ENCODE measurements at places on chromosomes 6 and 20.

DNA sequence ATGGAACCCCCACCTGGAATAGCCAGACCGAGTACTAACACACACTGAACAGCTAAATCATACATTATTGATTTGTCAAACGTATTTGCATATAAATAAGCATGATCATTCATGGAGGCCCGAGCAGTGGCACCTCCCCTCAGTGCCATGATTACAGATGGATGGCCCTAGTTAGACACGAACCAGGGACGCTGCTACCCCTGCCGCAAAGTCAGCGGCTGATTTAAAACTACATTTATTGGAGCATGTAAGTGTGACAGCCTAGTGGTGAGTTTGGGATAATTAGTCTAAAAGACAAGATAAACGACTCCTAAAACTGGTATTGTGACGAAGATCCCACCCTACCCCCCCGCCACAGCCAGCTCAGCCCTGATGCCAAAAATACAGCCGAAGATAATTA is 159.1 kb upstream of the MAFB start:
- DNase-seq: no peak

DNA sequence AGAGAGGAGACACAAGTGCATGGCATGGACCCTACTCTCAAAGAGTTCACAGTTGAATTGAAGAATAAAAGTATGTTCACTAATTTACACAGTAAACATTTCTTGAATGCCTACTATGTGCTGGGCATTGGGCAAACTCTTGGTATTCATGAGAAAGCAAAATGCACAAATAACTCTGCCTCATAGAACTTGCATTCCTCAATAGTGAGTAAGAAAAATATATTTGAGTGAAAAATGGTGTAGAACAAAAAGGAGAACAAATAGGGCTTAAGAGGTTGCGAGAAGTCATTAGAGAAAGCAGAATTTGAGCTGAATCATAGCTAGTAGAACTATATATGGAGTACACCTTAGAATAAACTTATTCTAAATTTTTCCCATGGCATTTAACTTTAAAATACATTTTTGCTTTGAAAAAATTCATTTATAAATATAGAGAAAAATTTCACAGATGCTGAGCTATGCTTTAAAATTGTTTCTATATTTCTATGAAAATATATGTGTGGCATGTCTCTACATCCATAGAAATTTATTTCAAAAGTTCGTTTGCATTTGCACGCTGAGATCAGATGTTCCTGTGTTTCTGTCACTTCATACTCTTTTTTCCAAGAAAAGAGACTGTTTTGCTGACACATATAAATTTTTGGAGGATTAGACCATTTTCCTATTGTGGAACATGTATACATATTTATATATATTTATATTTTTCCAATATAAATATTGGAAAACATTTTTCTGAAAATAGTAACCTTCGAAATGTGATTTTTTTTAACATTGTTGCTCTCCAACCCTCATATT is 236.1 kb downstream of the KCNQ5 start:
- DNase-seq: no peak

GRCh38 chr6:33632558-33633039 is 11.5 kb downstream of the ITPR3 start:
- DNase-seq: peak; percentile 47

DNA sequence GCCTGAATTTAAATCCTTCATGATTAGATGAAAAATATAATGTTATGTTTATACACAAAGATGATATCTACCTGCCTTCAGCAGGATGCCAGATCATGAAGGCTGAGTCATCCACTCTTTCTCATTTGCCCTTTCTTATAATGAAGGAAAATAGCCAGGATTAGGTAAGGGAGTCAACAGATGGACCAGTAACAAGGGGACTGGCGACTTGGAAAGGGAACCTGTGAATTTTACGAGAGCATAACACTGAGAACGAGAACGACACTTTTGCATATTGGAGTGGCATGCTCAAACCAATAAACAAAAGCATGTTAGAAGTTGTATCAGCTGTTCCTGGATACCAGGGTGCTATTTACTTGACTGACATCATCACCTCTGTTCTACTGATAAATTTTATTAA is 154.0 kb downstream of the LAMP5 start:
- no peak for DNase-seq

DNA sequence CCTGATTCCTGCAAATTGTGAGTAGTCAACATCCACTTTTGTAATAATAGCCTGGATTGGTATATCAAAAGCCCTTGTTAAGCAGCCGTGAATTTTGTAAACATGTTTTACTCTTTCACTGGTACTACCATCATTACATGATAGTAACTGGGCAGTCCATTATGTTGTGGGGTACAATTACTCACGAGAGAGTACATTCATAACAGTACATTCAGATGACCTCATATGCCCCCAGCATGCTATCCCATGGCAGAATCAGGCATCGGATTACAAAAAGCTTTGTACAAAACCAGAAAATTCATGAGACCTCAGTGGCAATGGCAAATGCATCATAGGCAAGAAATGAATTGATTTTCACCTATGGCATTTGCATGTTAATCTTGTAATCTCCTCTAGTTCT is 166.2 kb downstream of the EPM2A start:
- DNase-seq: no peak

DNA sequence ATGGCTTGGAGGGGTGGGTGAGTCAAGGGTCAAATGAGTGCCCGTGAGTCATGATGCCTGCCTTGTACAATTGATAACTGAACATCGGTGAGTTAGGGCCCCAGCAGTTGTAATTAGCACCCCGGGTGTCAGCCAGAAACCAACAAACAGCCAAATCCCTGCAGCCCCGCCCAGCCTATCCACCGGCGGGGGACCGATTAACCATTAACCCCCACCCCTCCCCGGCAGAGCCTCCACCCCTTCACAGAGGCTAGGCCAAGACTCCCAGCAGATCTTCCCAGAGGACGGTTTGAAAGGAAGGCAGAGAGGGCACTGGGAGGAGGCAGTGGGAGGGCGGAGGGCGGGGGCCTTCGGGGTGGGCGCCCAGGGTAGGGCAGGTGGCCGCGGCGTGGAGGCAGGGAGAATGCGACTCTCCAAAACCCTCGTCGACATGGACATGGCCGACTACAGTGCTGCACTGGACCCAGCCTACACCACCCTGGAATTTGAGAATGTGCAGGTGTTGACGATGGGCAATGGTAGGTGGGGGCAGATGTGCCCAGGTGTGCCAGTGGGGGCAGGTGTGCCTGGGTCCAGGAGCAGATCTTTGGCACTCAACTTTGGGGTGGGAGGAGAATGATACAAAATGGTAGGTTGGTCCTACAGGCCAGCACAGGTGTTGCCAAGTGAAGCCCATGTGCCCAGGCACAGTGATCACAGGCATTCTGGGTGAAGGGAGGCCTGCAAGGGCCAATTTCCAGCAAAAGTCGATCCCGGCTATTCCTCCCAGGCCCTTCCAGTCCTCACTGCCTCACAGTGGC is 45.7 kb downstream of the HNF4A start:
- DNase-seq: no peak

DNA sequence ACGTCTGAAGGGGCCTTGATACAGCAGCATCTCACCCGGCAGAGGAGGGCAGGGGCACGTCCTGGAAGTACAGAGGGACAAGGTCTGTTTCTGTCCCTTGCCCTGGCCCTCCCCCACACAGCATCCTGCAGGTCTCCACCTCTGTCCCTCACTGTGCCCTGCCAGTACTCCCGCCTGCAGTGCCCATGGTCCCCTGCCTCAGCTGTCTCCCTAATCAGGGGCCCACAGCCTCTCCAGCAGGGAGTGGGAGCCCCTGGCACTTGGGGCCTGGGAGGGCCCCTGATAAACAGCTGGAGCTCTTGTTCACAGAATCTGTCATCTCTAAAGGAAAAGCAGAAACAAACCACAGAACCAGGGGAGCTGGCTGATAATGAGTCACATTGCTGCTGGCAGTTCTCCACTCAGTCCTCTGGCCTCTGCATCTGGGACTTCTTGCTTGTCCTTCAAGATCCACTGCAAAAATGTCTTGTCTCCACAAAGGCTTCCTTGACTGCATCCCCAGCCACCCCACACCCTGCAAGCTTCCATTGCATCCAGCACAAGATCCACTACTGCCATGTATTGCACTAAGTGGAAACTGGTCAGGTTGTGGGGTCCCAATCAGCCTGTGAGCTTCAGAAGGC is 33.2 kb upstream of the TAF8 start:
- no peak for DNase-seq

DNA sequence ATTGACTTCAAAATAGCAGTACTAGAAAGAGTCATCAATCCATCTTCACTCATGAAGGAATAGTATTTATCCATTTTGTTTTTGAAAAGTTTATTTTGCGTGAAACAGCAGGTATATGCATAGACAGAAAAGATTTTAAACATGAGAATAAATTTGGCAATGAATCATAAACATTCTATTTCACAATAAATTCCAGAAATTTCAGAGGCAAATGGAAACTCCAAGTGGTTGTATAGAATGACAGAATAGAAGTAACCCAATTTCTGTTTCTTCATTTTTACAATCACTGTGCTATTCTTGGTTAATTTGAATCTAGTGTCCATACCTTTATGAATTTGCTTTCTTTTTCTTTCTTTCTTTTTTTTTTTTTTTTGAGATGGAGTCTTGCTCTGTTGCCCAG is 173.0 kb upstream of the ECI2 start:
- no peak for DNase-seq

DNA sequence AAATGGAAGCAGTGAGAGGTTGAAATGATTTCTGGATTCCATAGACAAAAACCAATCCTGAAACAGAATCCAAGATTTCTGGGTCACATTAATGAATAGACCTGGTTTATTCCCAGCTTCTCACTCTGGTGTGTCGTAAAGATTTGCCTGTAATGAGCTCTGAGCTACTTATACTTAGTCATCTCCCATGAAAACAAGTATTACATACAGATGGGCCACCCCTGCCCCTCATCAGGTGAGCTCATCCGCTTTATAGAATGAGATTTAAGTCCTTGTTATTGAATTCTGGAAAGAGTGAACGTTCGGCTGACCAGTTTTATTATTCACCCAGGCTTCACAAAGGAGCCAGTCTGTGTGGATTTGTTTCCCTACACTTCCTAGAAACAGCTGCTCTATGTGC is 47.1 kb upstream of the TMEM181 start:
- no peak for DNase-seq

DNA sequence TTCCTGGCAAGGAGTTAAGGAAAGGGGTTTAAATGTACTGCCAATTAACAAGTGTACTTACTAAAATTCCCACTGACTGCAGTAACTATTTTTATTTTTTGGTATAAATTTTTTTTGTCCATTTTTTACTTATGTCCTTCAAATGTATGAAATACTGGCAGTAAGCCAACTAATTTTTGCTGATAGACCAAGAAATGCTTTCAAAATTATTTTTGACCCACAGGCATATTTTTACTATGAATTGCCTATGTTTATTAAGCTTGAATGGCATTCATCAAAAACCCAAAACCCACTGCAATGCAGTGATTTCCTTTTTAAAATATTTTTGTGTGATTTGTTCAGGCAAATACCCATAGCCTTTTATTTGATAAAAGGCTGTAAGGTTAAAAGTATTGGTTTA is 560.1 kb downstream of the UTRN start:
- no peak for DNase-seq

DNA sequence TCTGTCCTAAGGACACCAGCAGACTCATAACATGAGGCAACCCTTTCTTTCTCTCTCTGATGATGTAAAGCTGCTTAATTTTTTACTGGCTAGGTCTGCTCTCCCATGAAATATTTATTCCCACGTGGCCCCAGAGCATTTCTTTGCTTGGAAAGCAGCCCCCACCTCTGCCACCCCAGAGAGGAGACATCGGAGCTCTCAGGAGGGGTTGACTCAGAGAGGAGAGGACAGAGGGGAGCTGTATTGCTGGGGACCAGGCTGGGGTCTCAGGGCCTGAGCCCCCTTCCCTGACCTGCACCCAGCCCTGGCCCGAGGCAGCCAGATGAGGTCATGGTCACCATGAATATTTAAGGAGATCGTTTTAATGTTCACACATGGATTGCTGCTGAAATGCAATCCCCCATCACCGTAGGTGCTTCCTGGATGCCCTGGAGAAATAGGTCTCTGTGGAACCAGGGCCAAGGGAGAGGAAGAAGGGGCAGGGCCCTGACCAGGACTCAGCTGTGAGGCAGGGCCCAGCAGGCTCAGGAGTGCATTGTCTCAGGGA is 117.5 kb downstream of the DLL1 start:
- no peak for DNase-seq

DNA sequence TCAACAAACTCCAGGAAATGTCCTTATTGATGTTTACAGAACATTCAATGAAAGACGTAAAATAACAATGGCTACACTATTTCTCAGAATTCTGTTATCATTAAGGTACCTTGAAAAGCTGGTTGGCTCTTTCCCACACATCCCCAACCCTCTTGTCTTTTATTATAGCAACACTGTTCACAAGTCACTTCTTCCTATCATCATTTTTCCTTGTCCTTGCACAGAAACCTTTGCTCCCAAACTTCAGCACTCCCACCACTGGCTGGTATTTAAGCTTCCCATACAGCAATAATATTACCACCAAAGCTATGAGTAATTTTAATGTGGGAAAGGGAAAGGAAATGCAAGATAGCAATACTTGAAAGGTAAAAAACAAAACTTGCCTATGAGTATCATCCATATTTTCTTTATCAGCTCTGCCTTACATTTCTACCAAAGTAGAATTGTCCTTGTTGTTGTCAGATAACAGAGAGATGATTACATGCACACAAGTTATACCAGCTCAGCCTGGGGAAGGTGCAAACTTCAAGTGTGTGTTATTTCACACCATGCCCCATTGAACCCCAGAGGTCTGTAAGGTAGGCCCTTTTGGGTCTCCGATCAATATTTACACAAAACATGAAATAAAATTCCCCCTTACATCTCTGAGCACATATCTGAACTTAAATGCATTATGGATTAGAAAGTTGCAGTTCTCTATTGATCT is 32.2 kb downstream of the ARHGAP18 start:
- DNase-seq: no peak

DNA sequence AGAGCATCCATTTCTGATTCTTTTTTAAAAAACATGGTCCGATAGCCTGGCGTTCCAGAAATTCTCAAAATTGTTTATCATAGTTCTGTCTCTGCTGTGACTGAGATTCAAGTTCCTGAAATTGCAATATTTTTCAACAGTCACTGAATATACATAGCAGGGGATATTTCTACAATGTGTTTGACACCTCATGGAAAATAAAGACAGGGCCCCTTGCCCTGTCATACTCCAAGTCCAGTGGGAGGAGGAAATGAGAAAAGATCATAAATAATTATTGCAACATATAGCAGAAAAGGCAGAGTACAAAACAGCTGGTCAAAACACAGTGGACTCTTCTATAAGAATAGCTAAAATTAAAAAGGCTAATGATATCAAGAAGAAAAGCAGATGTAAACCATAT is 234.8 kb upstream of the SPTLC3 start:
- DNase-seq: no peak

- DNase-seq: no peak
Observed at GRCh38 chr20:32474967-32475811, 109.9 kb downstream of the NOL4L start.

GRCh38 chr20:6679086-6679485 is 88.4 kb upstream of the BMP2 start:
- DNase-seq: no peak

- DNase-seq: no peak
Observed at GRCh38 chr20:35333606-35334005, 41.4 kb upstream of the FAM83C start.
